ENCODE measurements at places on chromosomes 11 and 22.

GRCh38 chr11:9625728-9626127, 38.1 kb upstream of the SWAP70 start:
- no peak for DNase-seq

DNA sequence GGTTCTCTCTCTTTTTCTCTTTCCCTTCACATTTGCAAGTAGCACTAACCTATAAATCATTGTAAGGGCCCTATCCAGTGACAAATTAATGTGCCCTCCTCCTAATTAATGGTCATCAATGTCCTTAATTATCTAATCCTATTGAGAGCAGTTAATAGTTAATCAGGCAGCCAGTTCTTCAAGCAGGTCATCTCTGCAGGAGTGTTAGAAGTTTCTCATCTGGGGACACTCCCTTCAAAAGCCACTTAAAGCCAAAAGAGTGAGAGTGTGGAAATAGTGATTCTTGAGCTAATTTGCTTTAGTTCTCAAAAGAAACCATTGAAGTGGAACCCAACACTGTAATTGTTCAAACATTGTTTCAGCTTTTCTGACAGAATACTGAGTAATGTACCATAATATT, 141.6 kb downstream of the ELP4 start:
- DNase-seq = no peak

DNA sequence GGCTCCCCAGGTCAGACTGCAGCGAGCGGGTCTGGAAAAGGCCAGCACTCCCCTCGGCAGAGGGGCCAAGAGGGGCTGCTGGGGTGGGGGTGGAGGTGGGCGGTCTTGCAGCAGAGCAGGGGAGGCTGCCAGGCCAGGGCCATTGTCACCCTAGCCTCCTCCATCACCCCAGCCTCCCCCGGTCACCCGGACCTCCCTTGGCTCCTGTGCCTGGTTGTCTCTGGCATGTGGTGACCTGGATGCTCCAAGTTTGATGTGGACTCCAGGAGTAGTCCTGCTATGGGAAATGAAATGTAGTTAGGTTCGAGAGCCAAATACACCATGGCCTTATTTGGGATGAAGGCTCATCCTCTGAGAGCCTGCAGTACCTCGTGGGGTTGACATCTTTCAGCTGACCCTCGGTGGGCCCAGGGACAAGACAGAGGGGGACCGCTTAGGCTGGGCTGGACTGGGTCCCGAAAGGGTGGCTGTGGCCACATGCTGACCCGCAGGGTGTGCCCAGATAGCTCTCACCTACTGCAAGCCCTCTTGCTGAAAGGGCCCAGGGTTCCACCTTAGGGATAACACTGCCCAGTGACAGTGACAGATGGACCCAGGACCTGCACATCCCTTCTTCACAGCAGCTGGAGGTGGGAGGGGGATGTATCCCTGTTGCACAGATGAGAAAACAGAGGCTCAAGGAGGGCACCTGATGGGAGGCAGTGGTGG, 24.1 kb downstream of the MRGPRD start:
- no peak for DNase-seq

- DNase-seq = no peak
Observed at GRCh38 chr11:2529636-2530035, 84.8 kb downstream of the KCNQ1 start.

DNA sequence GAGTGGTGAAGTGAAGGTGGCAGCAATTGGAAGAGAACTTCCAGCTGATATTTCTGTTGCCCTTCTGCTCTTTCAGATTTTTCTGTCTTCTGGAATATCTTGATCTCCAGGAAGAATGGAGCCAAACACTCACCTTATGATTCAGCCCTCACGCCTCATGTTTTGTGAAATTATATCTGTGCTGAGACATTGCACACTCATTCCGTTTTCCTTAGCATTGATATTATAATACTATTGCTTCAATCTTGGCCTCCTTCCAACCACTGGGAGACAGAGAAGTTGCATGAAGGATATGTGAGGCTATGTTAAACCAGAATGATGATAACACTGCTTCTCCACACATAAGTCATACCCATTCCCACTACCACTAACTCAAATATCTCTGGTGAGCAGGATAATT, 177.9 kb downstream of the ETS1 start:
- DNase-seq = no peak

- DNase-seq = no peak
Observed at GRCh38 chr11:20610825-20611224, 11.4 kb downstream of the SLC6A5 start.

- no peak for DNase-seq
Observed at GRCh38 chr11:113474362-113475159, 637 bp downstream of the DRD2 start.

Measured in activated naive CD4-positive, alpha-beta T cell (primary cell).